Activated CD4-positive, CD25-positive, alpha-beta regulatory T cell treated with anti-CD3 and anti-CD28 coated beads, Interleukin-2, amount 50 U/mL, for 72 hours (primary cell): ENCODE measurements at places on chromosomes 16 and 17.

DNA sequence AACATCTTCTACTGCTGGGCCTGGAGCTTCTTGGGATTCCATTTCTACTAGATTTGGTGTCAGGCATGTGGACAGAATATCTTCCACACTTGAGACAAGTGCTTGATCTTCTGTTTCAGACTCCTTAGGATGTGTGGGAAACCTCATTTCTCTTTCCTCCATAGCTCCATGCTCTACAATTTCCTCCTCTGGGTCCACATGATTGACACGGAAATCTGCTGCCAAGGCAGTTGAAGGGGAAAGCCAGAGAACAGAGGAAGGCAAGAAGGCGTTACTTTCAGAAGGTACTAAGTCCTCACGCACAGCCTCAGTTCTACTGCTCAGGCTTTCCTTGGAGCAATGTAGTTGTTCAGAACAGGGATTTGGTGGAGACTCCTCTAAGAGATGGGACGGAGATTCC lies 6.6 kb downstream of the SPAG5 start:
- DNase-seq = no peak

DNA sequence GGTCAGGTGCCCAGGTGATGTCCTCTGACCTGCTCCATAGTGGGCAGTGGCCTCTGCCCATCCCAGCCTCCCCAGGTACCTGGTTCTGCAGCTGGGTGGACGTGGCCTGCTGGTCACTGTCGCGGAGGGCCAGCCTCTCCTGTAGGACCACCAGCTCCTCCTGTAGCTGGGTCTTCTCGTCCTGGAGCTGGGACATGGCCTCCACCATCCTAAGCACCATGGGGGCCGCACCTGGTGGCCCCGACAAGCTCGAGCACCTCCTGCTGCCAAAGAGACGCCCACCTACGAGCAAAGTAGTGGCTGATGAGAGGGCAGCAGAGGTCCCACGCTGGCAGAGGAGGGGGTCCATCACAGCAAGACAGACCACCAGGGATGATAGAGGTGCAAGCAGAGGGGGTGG lies 16.9 kb downstream of the KIFC3 start:
- no peak for DNase-seq

GRCh38 chr17:12133183-12133582 lies 112.5 kb downstream of the MAP2K4 start:
- DNase-seq = no peak

DNA sequence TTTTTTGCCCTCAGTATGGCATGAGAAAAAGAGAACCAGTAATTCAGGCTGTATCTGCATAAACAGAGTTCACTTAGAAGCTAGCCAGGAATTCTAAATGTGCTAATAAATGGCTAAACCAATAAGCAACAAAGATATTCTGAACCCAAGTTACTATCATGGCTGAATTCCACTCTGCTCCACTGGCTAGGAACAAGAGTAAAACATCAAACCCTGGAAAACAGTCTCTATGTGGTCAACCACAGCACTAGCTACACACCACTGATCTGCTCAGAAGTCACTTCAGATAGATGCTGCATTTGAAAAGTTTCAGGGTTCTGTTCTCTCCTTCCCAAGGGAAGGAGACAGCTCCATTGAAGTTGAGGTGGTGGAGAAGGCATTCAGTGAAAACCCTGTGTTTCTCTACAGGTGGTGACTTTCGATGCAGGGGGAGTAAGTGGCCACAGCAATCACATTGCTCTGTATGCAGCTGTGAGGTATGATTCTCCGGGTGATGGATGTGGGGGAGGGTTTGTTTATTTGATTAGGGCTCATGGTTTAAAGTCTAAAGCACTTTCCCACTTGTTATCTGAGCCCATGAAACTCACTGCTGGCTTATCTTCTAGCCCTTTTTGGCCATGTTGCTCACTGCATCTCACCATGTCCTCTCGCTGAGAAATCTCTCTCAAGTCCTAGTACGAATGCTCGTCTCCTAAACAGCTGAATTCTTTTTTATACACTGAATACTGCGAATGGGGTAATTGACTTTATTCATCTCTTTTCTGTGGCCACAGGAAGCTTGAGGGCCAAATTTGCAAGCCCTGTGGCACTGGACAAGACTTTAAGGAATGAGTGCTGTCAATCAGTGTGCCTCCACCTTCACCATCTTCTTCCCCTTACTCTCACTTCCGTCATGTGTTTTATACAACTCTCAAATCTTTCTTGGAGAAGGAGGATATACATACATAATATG lies 39.9 kb downstream of the CENPV start:
- DNase-seq = no peak

- DNase-seq = peak; percentile 59
These were observed 2.9 kb downstream of the UNC119 start for GRCh38 chr17:28549236-28550132.

GRCh38 chr16:55710466-55710865 lies 54.7 kb downstream of the SLC6A2 start:
- no peak for DNase-seq

- no peak for DNase-seq
These were observed 8.9 kb downstream of the DUS2 start for GRCh38 chr16:68031951-68032350.

DNA sequence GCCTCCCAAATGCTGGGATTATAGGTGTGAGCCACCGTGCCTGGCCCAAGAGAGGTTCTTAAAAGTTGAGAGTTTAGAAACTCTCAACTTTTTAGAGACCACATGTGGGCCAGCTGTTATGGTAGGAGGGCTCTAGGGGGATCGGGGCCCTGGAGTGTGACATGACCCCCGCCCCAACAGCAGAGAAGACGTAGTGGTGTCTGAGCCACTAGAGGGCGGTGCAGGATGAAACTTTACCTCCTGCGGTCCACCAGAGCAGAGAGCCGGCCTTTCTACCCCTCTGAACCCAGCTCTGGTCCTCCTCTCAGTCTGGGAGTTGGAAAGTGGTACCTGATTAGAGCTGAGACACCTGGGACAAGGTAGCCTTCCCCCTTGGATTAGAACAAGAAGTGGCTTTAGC lies 7.4 kb downstream of the CDK5RAP3 start:
- no peak for DNase-seq

DNA sequence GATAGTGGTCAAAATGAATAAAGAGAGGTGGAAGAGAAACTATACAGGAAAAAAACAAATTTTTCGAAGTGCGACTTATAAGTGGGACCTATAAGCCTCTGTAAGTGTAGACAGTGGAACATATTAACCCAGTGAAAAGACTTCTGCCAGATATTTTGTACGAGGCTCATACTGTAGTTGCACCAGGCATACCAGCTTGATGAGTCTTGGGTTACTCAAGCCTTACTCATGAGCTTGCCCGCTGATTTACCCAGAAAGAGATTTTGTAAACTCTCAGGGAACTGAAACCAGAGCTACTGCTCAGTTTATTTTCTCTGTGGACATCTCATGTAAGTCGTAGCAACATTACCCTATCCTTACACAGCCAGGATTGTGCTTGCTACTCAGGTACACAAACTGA lies 708.0 kb upstream of the SOX9 start:
- DNase-seq = no peak

- DNase-seq = no peak
These were observed 145.3 kb upstream of the LHX1 start for GRCh38 chr17:36791942-36792475.

DNA sequence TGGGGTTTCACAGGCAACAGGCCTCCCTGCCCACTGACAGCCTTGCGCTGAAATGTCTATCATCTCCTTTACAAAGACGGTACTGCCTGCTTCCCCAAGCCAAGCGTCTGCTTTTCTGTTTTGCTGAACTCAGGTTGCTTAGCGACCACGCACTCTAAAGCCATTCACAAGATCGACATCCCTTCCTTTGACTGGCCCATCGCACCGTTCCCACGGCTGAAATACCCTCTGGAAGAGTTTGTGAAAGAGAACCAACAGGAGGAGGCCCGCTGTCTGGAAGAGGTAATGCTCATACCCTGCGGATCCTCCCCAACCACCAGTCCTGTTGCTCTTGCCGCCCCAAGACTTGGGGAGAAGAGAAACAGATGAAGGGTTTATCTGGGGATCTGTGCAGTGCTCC lies 28.7 kb downstream of the TMEM186 start:
- DNase-seq = no peak

- DNase-seq = no peak
These were observed 42.1 kb downstream of the TBC1D16 start for GRCh38 chr17:79993390-79994227.

GRCh38 chr17:44940768-44941167 lies 6.8 kb downstream of the KIF18B start:
- no peak for DNase-seq

DNA sequence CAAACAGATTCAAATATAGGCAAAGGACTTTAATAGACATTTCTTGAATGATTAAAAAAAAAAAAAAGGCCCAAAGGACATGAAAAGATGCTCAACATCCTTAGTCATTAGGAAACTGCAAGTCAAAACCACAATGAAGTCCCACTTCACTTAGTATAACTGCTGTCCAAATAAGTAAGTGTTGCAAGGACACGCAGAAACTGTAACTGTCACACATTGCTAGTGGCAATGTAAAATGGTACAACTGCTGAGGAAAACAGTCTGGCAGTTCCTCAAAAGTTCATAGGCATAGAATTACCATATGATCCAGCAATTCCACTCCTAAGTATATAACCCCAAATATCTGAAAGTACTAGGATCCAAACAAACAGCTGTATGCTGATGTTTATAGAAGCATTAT lies 112.7 kb downstream of the BRIP1 start:
- no peak for DNase-seq

GRCh38 chr16:57240851-57241250 lies 4.2 kb upstream of the ARL2BP start:
- no peak for DNase-seq

DNA sequence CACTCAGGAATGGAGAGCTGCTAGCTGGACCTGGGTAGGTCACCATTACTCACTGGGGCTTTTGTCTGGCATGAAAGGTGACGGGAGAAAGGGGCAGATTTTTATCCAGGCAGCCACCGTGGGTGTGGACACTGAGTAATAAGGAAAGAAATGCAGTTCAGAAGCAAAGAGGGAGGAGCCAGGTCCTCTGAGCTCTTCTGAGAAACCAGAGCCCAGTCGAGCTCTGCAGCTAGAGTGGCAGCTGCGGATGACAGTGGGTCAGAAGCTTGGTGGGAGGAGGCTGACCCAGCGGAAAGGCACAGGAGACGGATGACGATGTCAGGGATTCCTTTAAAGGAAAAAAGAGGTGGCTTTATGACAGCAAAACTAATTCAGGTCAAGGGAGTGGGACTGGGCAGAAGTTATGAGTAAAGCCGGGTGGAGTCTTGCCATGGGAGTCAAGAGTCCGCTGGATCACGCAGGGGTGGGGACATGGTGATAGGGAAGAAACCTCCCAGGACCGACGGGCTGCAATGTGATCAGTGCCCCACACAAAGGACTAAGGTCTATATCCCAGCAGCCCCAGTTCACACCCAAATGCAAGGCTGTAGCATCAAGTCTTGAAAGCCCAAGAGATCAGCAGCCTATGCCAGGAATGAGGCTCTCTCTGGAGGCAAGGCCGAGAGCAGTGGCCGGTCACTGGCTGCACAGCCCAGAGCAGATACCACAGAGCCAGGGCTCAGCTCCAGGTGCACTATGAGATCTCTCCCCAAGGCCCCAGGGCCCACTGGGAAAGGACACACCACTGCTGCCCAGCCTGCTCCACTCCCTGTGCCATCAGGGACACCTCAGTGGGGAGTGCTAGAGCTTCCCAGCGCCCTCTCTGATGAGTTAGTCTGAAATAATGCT lies 6.3 kb upstream of the MNT start:
- DNase-seq = no peak

DNA sequence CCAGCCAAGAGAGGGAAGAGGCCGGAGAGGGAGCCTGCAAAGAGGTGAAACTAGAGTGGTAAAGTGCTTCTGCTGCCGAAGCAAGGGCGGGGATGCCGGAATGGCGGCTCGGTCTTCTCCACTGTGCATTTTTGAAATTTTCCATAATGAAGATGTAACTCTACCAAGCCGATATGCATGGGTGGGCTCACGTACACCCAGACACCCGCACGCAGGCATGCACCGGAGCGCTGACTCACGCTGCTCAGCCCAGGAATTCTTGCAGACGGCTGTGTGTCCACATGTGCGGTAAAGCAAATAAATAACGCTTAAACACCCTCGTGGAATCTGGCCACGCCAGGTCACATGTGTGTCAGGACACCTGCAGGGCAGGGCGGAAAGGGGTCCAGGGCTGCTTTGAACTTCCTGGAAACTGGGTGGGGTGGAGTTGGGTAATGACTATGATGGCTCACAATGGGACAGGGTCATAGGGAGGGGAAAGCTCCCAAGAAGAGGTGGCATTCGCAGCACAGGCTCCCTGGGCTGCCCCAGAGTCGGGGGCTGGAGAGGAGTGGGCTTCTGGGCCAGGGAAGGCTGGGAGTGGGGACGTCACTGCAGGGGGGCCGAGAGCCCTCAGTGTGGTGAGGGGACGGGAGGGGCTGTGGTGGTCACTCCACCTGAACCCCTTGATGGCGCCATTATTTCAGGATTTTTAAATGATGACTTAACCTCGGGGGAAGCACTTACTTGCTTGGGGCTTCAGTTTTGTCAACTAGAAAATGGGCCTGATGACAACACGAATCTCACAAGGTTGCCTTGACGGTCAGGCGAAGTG lies 265.5 kb downstream of the PARN start:
- no peak for DNase-seq

GRCh38 chr16:8777217-8777616 lies 20.2 kb downstream of the TMEM186 start:
- no peak for DNase-seq

GRCh38 chr17:19991252-19991885 lies 13.7 kb upstream of the AKAP10 start:
- DNase-seq = no peak

GRCh38 chr17:3947318-3947810 lies 16.9 kb downstream of the ATP2A3 start:
- no peak for DNase-seq

DNA sequence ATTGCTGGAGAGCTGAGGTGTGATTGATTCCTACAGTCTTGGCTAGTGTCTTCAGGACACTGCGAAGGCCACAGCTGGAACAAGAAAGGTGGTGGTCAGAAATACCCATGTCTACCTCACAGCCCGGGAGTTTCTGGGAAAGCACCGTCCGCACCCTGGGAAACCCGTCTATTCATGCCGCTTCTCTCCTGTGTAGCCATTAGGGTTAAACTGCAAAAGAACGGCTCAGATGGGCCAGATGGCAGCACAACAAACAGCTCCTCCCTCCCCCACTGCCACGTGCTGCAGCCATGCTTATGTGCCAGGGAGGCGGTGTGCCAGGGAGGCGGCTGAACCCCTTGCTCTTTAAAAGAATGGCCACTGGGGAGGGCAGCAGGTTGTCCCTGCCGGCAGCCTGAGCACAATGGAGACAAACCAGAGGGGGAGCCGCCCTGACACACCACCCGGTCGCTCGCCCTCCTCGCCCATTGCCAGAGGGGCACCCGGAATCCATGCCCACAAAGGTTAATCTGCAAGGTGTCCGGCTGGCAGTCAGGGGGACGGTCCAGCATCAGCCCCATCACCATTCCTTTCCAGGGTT lies 65.2 kb downstream of the CYTH1 start:
- DNase-seq = no peak

DNA sequence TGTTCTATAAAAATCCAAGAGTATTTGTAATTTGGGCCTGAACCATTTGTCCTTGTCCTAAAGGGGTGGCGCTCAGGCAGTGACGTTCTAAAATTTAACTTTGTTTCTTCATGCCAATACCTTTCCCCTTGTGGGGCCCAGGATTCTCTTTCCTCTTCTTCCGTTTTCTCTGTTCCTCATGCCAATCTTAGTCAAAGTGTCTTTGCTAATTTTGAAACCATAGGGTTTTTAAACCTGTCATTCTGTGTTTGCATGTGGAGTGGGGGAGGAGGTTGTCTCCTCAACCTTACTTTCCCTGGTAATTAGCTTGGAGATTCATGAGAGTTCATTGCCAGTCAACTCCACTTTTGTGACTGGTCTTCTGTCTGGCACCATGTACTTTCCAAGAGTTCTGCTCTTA lies 337.1 kb downstream of the MAF start:
- no peak for DNase-seq
